ENCODE measurements at places on chromosomes 3 and 15.

DNA sequence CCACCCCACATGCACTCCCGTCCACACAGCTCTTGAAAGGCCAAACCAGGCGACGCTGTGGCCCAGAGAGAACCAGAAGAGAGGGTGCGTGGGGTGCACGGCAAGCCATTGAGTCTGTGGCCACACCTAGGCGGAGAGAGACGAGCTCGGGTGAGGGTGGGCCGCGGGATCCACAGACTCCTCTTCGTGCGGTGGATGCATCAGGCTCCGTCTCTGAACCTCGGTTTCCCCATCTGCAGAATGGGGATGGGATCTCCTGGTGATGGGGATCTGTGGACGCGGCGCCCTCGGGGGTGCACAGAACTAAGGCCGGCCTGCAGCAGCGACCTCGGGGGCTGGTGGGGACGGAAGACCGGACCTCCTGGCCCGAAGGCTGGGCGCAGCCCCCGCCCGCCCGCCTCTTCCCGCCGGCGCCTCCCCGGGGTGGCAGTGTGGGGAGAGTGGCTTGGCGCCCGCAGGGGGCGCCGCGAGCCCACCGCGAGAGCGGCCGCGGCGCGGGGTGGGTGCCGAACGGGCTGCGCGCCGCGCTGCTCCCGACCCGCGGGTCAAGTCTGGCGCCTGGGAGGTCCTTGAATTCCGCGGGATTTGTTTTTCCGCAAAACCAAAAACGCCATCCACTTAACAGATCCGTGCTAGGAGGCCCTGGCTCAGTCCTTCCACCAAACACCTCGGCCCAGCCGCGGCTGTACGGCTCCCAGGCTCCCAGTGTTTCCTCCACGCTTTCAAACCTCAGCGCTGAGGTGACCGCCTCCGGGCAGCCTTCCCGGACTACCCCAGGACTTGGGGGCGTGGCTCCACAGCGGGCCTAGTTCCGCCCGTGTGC lies 13.2 kb upstream of the ADPGK start:
- H3K36me3 ChIP-seq, result no peaks in the 10 kb centered on the region
- H3K27ac ChIP-seq, result no peak overlapping the region
- DNase-seq, result peak; percentile 64
- peaks cover 5% of the 10 kb centered on the region for H3K27me3 ChIP-seq
- H3K4me1 ChIP-seq, result peaks cover 38% of the 10 kb centered on the region
- H3K4me3 ChIP-seq, result peak overlapping the region; percentile 86

DNA sequence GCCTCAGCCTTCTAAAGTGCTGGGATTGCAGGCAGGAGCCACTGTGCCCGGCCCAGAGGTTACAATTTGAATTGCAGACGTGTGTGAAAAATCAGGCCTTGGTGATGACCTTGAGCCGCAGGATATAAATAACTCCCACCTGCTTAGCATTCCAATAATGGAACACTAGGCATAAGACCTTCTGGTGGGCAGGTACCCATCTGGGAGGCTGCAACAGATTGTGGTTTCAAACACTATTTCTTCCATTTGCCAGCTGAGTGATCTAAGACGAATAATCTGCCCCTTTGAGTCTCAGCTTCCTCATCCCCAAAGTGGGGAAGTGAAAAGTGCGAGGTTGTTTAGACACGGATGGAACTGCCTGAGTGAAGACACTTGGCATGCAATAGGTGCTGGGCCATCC lies 47.7 kb upstream of the HERC1 start:
- no peak for DNase-seq
- H3K36me3 ChIP-seq, result no peaks in the 10 kb centered on the region
- H3K27me3 ChIP-seq, result peaks cover 5% of the 10 kb centered on the region
- H3K4me3 ChIP-seq, result peak overlapping the region; percentile 44

GRCh38 chr15:60358935-60359682 lies 38.7 kb downstream of the ANXA2 start:
- no peaks in the 10 kb centered on the region for H3K4me1 ChIP-seq
- H3K27me3 ChIP-seq, result peaks cover 8% of the 10 kb centered on the region
- no peak overlapping the region for H3K4me3 ChIP-seq

DNA sequence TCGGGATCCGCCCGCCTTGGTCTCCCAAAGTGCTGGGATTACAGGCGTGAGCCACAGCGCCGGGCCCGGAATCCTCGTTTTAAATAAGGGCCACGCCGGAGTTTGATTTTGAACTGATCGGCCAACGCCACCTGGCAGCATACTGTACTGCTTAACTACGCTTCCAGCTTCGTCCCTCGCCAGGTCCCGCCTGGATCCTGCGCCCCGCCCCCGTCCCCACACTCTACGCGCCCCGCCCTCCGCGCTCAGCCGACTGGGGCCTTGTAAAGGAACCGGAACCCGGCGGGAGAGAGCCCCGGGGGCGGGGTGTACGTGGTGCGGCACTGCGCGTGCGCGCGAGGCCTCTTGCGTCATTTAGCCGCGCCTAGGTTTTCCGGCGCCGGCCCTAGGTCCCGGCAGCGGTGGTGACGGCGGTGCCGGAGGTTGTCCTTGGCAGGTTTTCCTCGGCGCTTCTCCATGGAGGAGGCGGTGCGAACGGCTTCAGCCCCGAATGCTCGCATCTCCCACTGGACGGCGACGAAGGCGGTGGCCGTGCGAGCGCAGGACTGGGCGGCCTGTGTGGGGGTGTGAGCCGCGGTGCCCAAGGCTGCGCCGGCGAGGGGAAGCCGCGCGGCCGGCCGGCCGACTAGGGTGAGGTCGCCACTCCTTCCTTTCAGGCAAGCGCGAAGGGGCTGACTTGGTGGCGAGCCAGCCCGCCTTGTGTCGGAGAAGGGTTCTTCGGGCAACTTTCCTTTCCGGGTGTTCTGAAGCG lies at the start of gene NIPA2:
NIPA2 (plus strand) TSS at position 375 of the 751 bp plus-strand sequence. CDS start 13,066 bp downstream, outside the sequence.
- H3K36me3 ChIP-seq, result peaks cover 13% of the 10 kb centered on the region
- H3K27ac ChIP-seq, result peak within 1 kb of the TSS; percentile 97
- peaks cover 4% of the 10 kb centered on the region for H3K27me3 ChIP-seq
- peaks cover 22% of the 10 kb centered on the region for H3K4me1 ChIP-seq

DNA sequence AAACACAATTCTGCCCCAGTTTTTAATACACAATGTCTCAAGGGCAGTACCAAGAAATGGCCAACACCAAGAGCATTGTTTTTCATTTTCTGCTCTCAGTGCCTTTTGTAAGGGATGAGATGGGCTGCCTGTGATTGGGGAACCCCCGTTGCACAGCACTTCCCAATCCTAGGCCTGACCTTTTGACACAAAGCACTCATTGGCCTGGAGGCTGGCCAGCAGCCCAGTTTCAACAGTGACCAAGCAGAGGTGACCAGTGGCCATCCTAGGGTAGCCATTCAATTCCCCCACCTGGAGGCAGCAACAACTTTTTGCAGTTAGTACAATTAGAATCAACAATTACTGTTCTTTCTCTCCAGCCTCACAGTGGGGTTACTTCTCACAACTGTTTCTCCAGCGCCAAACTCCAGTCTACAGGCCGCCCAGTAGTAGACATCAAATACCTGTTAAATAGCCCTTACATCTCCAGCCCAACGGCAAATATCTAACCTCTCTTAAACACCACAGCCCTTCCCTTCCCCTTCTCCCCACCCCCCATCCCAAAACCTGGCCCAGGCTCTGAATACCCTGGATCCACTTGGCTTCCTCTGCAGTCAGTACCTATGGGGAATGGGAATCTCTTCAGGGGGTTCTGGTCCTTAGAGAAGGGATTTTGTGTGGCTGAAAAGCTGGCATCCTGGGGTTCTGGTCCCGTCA lies 8.9 kb upstream of the LRRC2 start:
- no peak overlapping the region for H3K27ac ChIP-seq
- DNase-seq, result no peak
- H3K36me3 ChIP-seq, result no peaks in the 10 kb centered on the region
- peaks cover 42% of the 10 kb centered on the region for H3K4me1 ChIP-seq

DNA sequence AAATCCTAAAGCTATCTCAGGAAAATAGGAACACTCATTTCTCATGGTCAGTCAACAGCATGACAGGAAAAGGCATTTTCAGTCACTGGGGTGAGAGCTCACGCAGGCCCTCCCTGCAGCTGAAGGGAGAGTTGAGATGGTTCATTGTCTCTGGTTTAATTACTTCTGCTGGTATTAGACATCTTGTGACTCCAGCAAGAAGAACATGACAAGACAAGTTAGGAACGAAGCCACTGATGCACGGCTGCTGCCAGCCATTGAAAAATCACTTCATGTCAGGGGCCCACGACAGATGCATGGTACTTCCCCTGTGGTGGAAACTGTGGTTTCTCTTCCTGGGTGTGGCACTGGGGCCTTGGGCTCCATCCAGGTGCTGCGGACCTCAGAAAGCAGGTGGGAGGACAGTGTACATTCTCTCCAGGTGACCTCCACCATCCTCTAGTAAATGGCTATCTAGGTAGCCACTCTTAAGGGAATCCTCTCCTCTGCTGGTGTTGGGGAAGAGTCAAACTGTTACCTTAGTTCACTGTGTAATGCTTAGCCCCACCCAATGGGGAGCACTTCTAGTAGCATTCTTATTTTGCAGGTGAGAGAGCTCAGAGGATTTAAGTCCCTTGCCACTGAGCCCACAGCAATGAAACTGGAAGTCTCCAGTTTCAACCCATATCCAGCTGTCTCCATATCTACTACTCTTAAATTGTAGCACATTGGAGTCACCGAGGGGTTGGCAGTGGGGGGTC lies 274.2 kb downstream of the LRTM1 start:
- H3K36me3 ChIP-seq, result no peaks in the 10 kb centered on the region
- no peak overlapping the region for H3K27ac ChIP-seq
- H3K4me3 ChIP-seq, result no peak overlapping the region
- DNase-seq, result no peak

- H3K27ac ChIP-seq, result peak overlapping the region; percentile 58
- no peaks in the 10 kb centered on the region for H3K36me3 ChIP-seq
- peaks cover 19% of the 10 kb centered on the region for H3K4me1 ChIP-seq
- DNase-seq, result no peak
- no peak overlapping the region for H3K4me3 ChIP-seq
- H3K27me3 ChIP-seq, result peaks cover 2% of the 10 kb centered on the region
These were observed 242.5 kb downstream of the ZBTB20 start for GRCh38 chr3:114904633-114905032.

DNA sequence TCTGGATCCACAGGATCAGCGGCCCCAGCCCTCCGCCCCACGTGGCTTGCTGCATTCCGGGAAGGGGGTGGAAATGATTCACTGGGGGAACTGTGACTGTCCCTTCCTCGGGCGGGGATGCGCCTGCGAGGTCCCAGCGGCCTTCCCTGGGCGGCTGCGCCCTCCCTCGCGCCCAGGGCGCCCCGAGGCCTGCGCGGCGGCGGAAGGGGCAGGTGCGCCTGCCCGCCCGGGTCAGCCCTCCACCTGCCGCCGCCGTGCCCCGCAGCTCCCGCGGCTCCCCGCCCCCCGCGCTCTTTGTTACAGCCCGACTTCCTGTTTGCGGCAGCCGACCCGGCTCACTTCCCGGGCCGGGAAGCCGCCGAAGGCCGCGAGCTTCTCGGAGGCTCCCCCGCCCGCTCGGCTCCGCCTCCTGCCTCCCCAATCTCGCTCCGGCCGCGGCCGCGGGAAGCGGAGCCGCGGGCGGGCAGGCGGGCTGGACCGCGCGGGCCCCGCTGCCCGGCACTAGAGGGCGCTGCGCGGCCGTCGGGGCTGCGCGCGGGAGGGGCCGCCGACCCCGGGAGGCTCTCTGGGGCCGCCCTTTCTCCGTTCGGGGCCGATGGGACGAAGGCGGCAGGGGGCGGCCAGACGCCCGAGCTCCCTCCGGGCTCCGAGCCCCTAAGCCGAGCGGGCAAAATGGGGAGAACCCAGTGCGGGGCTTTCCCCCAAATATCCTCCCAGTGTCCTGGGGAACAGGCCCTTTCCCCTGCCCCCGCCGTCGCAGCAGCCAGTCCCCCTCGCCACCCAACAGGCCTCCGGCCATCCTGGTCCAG lies 11.5 kb upstream of the CHAC1 start:
- peaks cover 22% of the 10 kb centered on the region for H3K27me3 ChIP-seq
- H3K36me3 ChIP-seq, result peaks cover 40% of the 10 kb centered on the region
- peaks cover 43% of the 10 kb centered on the region for H3K4me1 ChIP-seq
- DNase-seq, result peak; percentile 95
- H3K4me3 ChIP-seq, result no peak overlapping the region

- no peak for DNase-seq
- H3K27me3 ChIP-seq, result peaks cover 4% of the 10 kb centered on the region
- no peak overlapping the region for H3K4me3 ChIP-seq
These were observed 5.4 kb downstream of the CCDC54 start for GRCh38 chr3:107382631-107383030.

DNA sequence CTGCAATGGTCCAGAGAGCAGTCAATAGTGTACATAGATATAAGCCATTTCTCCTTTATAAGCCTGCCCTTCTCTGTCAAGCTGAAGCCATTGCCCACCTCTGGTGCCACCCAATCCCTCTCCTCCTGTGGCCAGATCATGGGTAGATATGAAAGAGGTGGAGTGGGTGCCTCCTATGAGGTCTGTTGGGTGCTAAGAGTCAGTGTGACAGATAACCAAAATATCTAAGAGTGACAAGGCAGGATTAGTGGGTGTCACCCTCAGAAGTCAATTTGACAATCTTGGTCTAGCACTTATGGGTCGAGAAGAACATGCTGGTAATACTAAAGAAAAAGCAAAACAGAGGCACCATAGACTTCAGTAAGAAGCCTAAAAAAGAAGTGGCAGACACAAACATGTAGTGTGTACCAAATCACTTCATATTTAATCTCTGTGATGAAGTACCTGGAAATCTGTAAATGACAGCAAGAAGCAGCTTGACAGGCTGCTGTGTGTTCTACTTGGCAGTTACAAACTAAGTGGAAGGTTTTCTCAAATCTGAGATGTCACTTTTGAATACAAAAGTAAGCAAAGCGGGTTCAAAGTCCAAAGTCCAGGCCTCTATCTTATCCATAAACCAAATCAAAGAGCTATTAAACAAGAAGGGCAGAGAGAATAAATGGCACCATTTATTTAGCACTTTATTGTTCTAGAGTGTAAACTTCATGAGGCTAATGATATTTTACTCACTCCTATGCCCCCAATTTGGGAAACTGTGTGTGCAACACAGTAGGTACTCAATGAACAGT lies 118.9 kb upstream of the EOMES start:
- H3K4me1 ChIP-seq, result no peaks in the 10 kb centered on the region
- H3K27me3 ChIP-seq, result no peaks in the 10 kb centered on the region
- no peak for DNase-seq
- H3K27ac ChIP-seq, result no peak overlapping the region

DNA sequence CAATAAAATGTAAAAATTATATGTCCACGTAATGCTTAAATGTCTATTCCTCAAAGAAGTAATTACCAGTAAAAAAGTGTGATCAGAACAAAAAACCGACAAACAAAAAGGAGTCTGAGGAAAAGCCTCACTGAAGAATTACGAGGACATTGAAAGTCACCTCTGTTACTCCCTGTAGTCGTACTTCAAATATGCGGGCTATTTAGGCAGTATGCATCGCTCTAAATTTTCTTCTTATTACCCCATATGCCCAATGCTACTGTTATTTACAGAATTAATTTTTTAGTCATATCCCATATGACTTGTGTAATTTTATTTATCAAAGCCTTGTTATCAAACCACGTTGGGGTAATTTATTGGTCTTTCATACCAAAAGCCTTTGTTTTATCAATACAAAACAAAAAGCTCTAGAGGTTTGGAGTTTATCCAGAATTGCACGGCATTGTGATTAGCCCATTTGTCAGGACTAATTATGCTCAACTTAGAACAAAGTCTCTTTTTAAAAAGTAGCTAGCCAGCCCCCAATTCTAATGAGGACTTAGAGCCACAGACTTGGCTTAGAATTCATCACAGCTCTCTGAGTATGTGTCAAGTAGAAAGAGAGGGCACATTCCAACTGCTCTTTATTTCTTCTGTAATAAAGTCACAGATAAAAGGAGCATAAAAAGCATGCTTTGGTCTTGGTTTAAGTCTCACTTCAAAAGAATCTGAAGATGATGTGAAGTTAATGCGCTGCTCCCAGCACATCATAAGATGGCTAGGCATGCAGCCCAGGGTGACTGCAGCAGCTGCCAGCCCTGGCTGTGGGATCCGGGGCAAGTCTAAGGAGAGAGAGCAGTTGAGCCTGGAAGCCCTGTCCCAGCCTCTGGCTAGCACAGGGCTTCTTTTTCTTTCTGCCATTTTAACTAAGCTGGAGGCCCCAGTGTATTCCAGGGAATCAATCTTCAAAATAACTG lies 521.0 kb downstream of the GABRG3 start:
- no peaks in the 10 kb centered on the region for H3K36me3 ChIP-seq
- H3K4me1 ChIP-seq, result no peaks in the 10 kb centered on the region
- no peaks in the 10 kb centered on the region for H3K27me3 ChIP-seq
- no peak for DNase-seq
